NCI-H526 treated with DMSO at 0.1 percent for 48 hours (cell line): ENCODE measurements at places on chromosomes 6 and 20.

- no peak for DNase-seq
Observed at GRCh38 chr6:37699887-37700619, 2.4 kb upstream of the MDGA1 start.

DNA sequence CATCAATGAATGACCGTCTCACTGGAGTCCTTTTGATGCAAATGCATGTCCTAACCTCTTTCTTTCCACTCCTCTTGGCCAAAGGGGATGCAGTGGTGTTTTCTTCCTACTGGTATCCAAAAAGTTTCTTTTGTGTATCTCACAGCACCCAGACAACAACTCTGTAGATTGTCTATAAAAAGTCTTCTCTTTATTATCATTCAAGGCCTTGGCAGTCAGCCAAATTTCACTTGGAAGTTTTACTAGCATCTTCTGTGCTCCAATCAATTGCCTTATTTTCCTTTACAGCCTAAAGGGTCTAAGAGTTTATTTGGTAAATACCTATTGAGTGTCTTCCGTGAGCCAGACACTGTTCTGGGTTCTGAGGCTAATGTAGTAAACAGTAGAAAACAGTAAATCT, 150.2 kb upstream of the RNF217 start:
- DNase-seq: no peak

- peak; percentile 22 for DNase-seq
Observed at GRCh38 chr20:11716239-11716944, 201.3 kb upstream of the BTBD3 start.

DNA sequence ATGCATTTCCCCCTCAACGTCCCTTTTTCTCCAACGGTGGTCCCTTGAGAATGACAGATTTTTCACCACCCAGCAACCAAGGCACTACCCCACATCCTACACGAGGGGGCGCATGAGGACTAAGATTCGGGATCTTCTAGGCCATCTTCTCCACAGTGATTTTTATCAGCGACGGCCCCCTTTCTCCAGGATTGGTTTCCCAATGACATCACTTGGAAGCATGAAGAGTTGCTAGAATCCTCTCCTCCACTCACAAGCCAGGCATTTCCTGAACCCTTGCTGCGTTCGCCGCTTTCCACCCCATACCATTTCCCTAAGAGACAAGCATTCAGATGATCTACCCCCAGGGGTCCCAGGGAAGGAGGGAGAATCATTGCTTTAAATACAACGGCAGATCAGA, 252.0 kb downstream of the HIVEP2 start:
- peak; percentile 27 for DNase-seq

DNA sequence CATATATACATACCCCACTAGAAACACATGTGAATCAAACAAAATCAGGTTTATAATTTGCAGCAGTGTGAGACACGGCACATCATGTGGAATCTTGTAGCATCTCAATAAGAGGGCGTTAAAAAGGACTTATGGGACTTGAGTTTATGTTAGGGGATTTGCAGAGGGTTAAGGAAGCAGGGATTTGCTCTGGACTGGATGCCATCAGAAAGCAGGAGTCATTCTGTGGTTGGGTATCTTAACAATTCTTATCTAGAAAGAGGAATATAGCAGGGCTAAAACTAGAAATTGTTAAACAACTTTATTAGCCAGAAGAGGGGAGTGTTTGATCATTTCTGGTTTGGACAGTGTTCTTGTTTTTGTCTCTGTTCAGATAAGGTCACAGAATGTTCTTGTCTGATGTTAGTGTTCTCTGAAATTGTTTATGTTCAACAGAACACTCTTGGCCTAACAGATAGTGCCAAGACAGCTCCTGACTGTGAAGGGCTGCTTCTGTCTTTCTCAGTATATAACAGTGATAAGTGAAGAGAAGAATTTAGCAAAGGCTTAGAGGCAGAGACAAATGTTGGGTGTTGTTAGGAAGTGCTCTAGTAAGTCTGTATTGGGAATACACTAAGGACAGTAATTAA, 39.2 kb downstream of the LIN28B start:
- DNase-seq: no peak

GRCh38 chr6:33424855-33425667, 5.2 kb downstream of the SYNGAP1 start:
- no peak for DNase-seq

GRCh38 chr6:14824060-14824459, 421.8 kb upstream of the JARID2 start:
- no peak for DNase-seq

- no peak for DNase-seq
Observed at GRCh38 chr6:105212587-105212986, 32.8 kb upstream of the POPDC3 start.

DNA sequence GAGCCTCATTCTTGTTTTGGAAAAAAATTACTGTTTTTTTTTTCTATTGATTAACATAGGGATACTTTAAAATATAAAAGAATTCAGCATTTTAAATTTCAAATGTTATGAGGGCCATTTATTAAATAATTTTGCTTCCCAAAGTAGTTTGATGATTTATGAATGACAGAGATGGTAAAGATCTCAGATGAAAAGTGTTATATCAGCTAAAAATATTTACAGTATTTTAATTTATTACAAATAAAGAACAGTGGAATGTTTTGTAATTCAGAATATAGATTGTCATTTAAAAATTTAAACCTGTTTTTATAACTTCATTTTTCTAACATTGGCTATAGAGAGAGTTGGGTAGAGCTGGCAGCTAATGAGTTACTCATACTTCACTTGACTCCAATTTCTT, 256.0 kb downstream of the TPBG start:
- no peak for DNase-seq

- no peak for DNase-seq
Observed at GRCh38 chr6:46468403-46469010, 22.7 kb downstream of the RCAN2 start.

- no peak for DNase-seq
Observed at GRCh38 chr6:157428427-157429202, 47.6 kb downstream of the ZDHHC14 start.

- DNase-seq: no peak
Observed at GRCh38 chr6:168734523-168734922, 293.5 kb downstream of the SMOC2 start.

- DNase-seq: no peak
Observed at GRCh38 chr6:33904050-33904746, 100.4 kb upstream of the MLN start.

GRCh38 chr20:58711266-58712051, 18.9 kb downstream of the NPEPL1 start:
- DNase-seq: no peak

DNA sequence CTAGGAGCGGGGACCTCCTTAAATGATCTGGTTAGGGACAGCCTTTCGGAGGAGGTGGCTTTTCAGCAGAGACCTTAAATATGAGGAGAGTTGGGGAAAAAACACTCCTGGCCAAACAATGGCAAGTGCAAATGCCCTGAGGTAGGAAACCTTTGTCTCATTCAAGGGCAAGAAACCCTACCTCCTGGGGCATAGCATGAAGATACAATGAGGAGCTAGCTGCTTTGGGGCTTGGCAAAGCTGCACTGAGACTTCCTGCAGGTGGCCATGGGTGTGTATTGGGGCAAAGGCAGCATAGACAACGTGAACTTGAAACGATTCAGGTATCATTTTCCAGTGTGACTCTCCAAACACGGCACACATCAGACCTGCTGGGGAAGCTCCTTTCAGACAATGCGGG, 30.7 kb downstream of the PMEPA1 start:
- DNase-seq: no peak
